ENCODE measurements at places on chromosomes 16 and 17.

DNA sequence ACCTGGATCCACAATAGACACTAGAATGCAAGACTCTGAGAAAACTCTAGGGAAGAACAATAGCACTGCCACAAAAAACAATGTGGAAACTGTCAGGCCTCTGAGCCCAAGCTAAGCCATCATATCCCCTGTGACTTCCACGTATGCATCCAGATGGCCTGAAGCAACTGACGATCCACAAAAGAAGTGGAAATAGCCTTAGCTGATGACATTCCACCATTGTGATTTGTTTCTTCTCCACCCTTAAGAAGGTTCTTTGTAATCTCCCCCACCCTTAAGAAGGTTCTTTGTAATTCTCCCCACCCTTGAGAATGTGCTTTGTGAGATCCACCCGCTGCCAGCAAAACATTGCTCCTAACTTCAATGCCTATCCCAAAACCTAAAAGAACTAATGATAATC, 39.2 kb upstream of the TNRC6C start:
- no peak for DNase-seq

- DNase-seq = peak; percentile 52
These were observed 1.4 kb upstream of the NBR1 start for GRCh38 chr17:43169561-43170139.

- no peak for DNase-seq
These were observed 98.6 kb downstream of the NDE1 start for GRCh38 chr16:15748654-15749053.

DNA sequence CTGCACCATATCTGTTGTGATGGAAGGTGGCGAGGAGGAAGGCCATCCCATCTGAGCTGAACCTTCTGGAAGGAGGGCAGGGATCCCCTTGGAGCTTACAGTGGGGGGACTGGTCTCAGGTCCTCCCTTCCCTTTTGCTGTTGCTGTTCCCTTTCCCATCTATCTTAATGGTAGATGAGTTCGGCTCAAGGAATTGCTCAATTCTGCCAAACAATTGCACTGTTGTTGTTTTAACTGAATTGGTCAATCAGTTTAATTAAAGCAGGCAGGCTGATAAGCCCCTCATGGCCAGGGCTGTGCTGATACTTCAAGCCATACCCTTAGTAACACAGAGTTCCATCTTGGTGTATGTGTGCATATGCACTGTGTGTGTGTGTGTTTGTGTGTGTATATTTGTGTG, 220.4 kb upstream of the FOXF1 start:
- DNase-seq = no peak

DNA sequence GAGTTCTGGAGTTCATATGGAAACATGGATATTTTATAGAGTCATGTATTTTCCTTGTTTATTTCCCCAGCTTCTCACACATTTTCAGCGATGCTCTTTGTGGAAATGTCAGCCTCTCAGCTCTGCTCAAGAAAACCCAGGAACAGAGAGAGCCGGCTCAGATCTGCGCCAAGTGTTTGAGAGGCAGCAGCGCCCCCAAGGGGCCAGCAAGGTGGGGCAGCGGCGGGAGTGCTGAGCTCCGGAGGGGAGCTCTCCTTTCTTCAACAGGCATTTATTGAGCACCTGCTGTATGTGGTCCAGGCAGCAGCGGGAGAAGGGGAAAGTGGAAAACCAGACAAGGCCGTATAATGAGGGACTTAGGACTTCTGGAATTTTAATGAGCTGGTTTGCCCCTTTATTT, 421.1 kb upstream of the C16orf82 start:
- peak; percentile 40 for DNase-seq

DNA sequence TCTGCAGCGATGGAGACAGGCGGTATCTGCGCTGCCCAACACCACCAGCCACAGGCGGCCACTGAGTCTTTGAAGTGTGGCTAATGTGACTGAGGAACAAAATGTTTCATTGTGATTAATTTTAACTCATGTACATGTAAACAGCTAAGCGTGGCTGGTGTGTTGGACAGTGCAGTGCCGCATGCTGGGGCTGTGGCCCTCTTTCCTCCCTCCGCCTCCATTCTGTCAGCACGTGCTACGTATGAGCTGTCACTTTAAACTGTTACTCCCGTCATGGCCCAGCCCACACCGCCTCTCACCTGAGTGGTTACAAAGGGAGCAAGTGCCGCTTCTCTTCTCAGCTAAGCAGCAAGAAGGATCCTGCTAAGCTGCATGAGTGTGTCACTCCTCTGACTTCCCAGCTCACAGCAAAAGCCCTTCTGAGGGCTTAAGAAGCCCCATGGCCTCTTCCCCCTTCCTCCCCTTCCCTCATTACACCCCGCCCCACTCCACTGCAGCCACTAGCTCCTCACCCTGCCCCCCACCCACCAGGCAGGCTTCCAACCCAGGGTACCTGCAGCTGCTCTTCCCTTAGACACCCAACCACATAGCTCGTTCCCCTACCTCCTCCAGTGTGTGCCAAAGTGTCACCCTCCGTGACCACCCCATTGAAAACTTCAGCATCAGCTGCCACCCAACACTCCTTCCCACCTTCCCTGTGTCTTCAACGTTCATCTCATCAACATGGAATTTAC, 15.0 kb downstream of the HASPIN start:
- no peak for DNase-seq

DNA sequence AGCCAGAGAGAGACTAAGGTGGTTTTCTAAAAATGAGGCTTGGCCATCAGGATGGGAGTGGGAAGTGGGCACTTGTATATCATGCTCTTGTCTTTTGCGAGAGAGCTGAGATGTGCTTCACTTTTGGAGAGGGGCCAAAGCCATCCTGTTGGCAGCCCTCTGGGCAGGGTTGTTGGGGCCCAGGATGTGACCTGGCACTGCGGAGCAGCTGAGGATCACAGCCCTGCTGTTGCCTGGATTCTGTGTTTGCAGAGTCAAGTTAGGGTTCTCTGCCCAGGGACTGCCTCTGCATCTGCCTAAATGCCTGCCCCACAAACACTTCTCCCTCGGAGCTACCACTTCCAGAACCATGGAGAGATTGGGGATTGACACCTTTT, 71.2 kb downstream of the PLD6 start:
- DNase-seq = no peak

DNA sequence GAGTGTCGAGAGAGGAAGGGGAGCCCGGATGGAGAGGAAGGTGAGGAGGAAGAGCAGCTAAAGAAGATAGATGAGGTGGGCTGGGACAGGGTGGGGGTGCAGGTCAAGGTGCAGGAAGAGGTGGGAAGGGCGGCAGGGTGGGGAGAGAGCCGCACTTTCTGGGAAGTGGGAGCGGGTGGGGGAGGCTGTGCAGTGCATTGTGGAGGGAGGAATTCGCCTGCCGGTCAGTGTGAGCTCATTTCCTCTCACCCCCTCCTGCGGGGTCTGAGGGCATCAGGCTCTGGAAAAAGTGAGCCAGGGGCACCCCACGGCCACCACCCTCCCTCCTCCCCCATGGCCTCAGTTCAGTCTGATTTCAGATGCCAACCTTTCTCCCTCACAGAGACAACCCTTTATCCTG, 2.5 kb upstream of the ARHGAP23 start:
- no peak for DNase-seq

DNA sequence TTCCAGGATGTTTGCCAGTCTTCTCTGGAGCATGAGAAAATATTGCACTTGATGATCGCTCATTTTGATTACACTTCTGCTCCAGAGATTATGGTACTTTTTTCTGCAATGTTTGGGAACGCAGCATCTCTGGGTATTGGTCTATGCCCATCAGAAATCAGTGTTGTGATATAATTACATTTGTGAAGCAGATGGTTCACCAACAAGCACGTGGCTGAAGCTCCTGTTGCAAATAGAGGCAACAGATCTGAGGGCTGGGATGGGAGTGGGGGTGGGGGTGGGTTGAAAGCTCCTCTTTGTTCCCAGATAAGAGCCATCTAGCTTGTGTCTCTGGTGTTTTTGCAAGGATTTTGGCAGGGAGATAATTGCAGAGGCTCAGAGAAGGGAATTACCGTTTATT, 252.3 kb downstream of the SHISA9 start:
- DNase-seq = no peak

DNA sequence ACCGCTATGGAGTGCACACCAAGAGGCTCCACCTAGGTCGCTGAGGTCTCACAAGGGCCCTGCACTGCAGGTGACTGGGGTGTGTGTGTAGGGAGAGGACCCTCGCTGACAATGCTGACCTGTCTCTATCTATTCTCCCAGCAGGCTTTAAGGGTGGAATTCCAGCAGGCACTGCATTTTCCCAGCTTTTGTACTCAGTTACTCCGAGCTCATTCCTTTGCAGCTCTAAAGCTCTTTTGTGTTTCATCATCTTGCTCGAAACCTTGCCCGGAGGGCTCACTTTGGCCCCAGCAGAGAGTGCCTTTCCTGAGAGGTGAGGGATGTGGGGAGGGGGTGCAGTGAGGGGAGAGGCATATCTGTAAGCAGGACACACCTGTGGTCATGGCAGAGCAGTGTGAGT, 39.3 kb downstream of the SMPD3 start:
- DNase-seq = no peak

DNA sequence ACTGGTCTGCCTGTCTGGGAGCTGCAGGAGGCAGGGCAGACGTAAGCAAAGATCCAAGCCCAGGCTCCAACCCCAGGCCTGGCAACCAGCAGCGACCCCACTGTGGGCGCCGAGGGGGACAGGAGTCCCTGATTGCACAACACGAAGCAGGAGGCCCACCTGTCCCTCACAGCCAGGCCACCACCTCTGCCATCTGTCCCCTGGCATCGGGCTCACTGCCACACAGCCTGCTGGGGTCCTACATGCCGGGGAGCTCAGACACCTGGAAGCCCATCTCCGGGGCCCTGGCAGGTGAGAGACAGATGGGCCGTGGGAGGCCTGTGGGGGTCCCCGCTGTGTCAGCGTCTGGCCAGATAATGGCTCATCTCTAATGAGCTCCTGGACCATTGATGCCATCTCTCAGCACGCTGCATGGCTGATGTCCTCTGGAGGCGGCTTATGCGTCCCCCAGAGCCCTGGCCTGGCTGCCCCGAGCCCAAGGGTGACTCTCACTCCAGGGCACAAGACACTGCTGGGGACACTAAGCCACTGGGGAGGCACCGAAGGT, 11.3 kb upstream of the RASD1 start:
- no peak for DNase-seq
